ENCODE measurements at places on chromosomes 2 and 18. TPM values are rescaled to one million over a fixed set of nuclear protein-coding genes. Genes with fewer than 3 reads are reported as not detected.

The CTAGE1 gene
- total RNA-seq, result not detected

The ANKRD30BL gene
- total RNA-seq, result not detected

The MYO7B gene
- total RNA-seq, result under 0.01 TPM

The RNU2-63P gene
- total RNA-seq, result not detected

The CD226 gene
- total RNA-seq, result 0.50 TPM

The FMNL2 gene
- total RNA-seq, result 35.4 TPM

The NOP58 gene
- total RNA-seq, result 87.9 TPM

The POTEI gene
- not detected for total RNA-seq

The LINC00305 gene
- not detected for total RNA-seq

The DNAJC27 gene
- total RNA-seq, result 6.0 TPM

The TMEM200C gene
- total RNA-seq, result 0.12 TPM

The AMER3 gene
- total RNA-seq, result not detected

The SCN2A gene
- 4.1 TPM for total RNA-seq

The GPR35 gene
- total RNA-seq, result 0.55 TPM

The LYG2 gene
- not detected for total RNA-seq

The KCNJ13 gene
- total RNA-seq, result not detected

The MARCO gene
- not detected for total RNA-seq

The KRTCAP3 gene
- not detected for total RNA-seq

Measured in uterine smooth muscle cell (primary cell).